Hematopoietic multipotent progenitor cell treated with erythropoietin and hydrocortisone succinate and interleukin-3 and kit ligand, for 15 days (in vitro differentiated cells): ENCODE measurements at places on chromosomes 4 and X.

DNA sequence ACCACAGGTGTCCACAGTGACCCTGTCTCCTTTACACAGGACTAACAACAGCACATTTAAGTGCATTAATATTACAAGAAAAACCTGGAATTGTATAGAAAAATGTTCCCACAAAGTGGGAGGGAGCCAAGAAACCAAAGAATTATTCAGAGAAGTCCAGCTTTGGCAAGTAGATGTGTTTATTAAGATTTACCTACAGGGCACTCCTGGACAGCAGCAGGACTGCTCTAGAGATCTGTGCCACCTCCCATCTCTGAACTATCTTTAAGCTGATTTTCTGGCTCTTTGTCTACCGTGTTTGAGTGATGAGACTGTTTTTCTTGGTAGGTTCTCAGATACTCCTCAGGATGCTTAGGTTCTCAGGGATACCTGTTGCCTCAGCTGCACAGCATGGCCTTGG, 38.3 kb upstream of the HPSE start:
- no peak for DNase-seq

GRCh38 chr4:100679926-100680325, 162.1 kb upstream of the EMCN start:
- DNase-seq: no peak

GRCh38 chr4:65566473-65566872, 103.8 kb downstream of the EPHA5 start:
- DNase-seq: no peak

DNA sequence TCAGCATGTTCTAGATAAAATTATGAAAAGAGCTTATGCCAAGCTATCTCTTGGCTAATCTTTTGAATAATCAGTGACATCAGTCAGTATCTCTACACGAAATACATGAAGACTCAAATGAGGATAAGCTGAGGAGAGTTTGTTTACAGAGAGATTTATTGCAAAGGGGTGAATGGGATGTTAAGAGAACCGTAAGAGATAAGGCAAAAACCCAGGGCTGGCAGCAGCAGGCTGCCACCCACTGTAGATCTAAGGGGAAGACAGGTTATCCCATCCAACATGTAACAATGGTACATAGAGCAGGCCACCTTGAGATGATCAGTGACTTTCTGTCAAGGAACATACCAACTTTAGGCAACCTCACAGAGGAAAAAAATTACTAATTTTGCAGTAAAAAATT, 432.1 kb upstream of the NR3C2 start:
- no peak for DNase-seq

- no peak for DNase-seq
Measured at GRCh38 chr4:165953181-165953580, 80.1 kb downstream of the TLL1 start.

- DNase-seq: no peak
Measured at GRCh38 chrX:86141786-86142185, 6.5 kb upstream of the DACH2 start.

DNA sequence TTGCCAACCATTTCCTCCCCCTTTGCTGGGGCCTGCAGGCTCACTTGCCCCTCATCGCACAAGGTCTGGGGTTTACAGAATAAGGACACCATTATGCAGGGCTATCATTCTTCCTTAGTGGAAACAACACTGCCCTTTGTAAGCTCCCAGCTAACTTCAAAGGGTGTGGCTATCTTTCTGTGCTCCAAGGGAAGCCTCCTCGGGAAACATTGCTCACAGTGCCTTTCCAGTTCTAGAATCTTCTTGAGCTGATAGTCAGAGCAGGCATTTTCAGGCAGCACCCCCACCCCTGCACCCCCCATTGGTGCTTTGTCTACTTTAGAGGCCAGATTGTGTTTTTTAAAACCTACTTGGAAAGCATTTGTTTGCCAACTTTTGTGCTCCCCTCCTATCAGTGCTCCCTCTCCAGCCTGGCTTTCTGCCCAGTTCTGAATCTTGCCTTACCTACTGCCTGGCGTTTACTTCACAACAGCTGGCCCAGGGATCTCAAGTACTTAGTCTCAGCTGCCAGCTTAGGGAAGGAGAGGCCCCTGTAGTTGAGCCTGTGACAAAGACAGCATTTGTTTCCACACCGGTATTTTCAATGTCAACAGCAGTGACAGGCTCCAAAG, 53.5 kb downstream of the PLAC1 start:
- no peak for DNase-seq

DNA sequence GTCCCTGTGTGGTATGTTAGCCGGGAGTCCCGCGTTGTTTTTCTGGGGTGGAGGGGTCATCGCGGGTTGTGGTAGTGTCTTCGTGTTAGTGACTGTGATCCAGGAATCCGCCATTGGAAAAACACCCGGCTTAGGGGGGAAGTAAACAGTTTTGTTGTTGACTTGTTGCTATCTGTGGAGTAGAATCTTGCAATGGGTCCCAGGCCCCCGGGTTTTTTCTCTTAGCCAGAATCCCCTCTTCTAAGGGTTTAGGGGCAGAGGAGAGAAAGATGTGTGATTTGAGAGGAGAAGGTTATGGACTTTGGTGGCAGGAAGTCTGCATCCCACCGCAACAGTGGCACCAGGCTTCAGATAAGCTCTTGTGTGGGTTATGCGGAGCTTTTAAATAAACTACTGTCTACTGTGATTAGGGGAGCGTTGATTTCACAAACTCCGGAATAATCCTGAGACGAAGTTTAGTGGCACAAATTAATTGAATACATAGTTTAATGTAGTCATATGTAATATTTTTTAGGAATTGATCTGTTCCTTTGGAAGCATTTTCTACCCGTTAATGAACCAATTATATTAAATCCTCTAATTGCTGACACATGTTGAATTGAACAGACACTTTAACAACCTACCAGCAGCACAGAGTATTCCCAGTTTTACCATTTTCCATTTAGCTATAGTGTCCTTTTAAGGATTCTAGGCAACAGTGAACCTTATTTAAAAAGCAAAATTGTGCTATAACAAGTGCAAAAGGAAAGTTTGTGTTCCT, 1.4 kb downstream of the DDX3X start:
- no peak for DNase-seq

DNA sequence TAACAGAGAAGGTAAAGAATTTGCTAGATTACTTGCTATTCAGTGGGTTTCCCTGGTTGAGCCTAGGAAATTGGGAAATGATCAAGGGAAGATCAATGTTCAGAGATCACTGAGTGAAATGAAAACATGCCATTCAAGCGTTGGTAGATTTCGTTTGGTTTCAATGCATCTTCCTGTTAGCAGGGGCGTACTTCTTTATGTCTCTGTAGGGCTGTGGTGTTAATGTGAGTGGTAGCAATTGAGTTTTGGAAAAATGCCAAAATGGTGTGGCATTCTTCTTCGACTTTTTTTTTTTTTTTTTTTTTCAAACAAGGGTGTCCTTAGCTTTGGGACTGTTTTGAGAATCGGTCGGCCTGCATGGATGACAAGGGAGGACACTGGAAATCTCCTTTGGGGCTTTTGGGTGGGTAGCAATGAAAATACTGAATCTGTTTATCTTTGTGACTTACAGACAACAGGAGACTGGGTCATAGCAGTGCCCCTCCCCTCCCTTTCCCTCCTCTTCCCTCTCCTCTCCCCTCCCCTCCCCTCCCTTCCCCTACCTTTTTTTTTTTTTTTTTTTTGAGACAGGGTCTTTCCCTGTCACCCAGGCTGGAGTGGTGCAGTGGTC, 50.4 kb downstream of the SPRY1 start:
- DNase-seq: no peak

- no peak for DNase-seq
Measured at GRCh38 chr4:8026453-8026852, 86.8 kb upstream of the AFAP1 start.

DNA sequence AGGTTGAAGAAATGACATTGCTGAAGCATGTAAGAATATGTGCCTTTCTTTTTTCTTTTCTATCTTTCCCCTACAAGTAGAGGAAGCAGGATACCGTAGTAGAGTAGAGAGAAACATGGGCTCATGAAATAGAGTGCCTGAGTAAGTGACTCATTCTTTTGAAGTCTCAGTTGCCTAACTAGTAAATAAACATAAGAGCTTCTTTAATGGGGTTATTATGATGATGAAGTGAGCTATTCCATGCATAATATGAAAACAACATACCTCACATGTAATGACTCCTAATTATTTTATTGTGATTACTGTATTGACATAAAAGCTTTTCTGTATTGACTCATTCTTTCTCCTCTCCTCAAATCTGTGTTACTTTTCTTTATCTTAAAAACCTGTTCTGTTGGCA, 1538.2 kb downstream of the TECRL start:
- DNase-seq: no peak

GRCh38 chr4:87529187-87529586, at the start of gene SPARCL1:
TSS of gene SPARCL1 (minus strand) at chr4:87529376. CDS start at chr4:87499574, 29,802 bp downstream.
- DNase-seq: no peak

GRCh38 chr4:184315675-184316359, 98.1 kb upstream of the ENPP6 start:
- DNase-seq: no peak

DNA sequence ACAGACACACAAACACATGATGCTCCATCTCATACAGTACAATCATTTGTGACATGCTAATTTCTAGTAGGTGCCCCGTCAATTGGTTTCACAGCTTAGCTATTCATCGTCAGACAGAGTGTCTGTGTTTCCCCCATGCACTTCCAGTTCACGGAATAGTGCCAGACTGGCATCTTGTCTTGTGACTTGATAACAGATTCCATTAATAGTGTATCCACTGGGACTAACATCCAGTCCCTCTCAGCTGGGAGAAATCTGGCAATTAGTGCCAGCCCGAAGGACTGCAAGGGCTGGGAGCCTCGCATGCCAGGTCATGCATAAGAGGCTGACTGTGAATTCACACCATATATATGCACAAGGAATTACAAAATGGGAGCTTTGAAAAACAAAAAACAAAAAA, 20.2 kb upstream of the GATB start:
- DNase-seq: no peak

DNA sequence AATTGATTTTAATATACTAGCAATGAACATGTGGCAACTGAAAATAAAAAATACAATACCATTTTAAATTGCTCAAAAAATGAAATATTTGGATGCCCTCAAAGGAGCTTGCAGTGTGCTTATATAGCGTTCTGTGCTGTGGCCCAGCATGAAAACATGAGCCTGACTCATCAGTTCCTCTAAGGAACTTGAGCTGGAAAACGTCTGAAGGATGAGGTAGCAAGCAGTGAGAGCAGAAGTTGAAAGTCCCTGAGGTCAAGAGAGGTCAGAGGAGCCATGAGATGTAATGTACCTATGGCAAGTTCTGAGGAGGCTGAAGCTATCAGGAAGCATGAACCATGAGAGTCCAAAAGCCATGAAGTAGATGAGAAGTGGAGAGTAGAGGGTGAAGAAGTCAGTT, 59.7 kb downstream of the HMGB3 start:
- DNase-seq: no peak

GRCh38 chr4:88881227-88881569, 175.8 kb downstream of the FAM13A start:
- no peak for DNase-seq

GRCh38 chr4:99811850-99812249, 4.8 kb upstream of the DAPP1 start:
- peak; percentile 59 for DNase-seq

DNA sequence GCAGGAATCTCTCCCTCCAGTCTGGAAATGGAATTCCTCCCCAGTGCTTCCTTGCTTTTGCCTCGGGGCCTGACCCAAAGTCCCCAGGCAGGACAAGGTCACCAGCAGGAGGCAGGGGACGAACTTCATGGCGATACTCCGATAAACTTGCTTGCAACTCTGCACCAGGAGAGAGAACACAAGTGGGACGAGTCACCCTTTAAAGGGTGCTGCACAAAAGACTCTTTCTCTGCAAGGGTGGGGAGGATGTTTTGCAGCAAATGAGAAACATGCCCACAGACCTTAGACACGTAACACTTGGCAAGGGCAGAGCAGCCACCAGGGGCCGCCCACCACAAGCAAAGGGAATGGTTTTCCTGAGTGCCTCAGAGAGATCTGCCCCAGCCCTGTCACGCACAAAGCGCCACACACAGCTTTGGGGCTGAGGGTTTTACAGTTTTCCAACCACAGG, at the start of gene FGFBP2:
Gene FGFBP2 (minus strand): TSS at position 175 of the 451 bp plus-strand sequence. CDS start 46 bp downstream, at position 129.
- DNase-seq: no peak

DNA sequence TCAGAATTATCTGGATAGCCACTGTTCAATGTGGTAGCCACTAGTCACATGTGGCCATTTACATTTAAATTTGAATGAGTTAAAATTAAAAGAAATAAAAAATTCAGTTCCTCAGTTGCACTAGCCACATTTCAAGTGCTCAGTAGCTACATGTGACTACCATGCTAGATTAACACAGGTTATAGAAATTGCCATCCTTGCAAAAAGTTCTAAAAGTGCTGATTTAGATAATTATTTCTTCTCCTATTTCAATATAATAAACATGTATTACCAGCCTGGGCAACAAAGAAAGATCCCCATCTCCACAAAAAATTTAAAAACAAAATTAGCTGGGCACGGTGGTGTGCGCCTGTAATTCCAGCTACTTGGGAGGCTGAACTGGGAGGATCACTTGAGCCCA, 11.7 kb upstream of the STAG2 start:
- no peak for DNase-seq

GRCh38 chr4:14644580-14645282, 357.6 kb upstream of the CPEB2 start:
- no peak for DNase-seq

GRCh38 chr4:113300471-113300928, 251.0 kb downstream of the ANK2 start:
- DNase-seq: no peak
